ENCODE measurements at places on chromosomes 13 and 19.

- no peak for DNase-seq
Observed at GRCh38 chr19:3738477-3739220, 22.8 kb downstream of the APBA3 start.

DNA sequence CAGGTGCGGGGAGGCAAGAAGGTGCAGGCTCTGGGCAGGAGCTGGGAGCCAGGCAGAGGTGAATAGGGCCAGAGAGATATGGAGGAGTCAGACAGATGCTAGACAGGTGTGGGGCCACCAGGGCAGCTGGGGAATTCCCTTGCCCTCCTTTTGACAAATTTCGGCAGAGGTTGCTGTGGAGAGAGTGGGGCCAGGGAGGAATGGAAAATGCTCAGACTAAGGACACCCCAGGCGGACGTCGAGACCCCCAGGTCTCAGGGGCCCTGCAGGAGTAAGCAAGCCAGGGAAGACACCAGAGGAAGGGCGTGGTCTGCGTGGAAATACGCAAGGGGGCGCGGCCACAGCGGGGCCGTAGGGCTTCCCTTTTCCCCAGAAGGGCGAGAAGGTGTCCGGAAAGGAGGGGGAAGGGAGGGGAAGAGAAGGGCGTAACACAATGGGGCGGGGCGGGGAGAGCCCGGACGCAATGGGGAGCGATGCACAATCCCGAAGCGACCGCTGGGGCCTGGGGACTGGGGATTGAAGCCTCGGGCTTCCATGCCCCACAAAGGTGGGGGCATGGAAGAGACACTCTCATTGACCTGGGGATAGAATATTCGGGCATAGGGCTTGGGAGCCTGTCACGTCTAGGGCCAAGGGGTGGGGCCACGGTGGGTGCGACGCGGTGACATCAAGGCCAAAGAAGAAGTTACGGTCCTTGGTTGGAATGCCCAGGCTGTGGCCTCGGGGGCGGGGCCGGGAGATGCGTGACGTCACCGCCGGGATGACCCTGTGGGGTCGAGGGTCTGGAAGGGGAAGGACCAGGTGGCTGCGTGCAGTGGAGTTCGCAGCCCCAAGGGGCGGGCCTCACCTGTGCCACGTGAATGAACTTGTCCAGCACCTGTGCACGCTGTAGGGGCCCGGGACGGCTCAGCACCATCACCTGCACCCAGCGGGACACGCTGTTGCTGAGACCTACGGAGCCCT is 8.2 kb downstream of the RASGRP4 start:
- no peak for DNase-seq

GRCh38 chr13:75881109-75881775 is 245.1 kb downstream of the LMO7 start:
- no peak for DNase-seq

DNA sequence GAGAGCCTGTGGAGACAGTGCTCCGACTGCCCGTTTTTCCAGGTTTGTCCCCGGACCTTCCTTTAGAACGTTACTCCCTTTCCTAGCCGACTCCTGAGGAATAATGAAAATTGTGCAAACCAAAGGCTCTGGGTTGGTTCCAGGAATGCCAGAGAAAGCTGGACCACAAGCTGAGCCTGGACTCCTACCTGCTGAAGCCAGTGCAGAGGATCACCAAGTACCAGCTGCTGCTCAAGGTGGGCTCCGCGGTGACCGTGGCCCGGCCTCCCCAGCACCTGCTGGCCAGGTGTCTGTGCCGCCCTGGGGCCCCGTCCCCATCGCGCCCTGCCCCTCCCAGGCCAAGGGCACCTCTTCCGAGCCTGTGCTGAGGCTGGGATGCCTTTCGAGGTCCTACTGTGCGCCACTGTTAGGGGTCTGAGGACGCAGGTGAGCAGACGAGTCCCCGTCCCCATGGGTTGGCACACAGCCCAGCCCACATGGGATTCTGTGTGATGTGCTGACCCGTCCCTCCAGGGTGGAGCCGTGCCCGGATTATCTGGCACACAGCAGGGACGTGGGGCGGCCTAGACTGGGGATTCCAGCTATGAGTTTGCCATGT is 20.5 kb upstream of the F7 start:
- no peak for DNase-seq

All from HuH-7 (cell line).